ENCODE measurements at places on chromosomes 16 and 17. TPM values are rescaled to one million over a fixed set of nuclear protein-coding genes. Genes with fewer than 3 reads are reported as not detected.

Gene OR3A2
- polyA plus RNA-seq: not detected

DNA sequence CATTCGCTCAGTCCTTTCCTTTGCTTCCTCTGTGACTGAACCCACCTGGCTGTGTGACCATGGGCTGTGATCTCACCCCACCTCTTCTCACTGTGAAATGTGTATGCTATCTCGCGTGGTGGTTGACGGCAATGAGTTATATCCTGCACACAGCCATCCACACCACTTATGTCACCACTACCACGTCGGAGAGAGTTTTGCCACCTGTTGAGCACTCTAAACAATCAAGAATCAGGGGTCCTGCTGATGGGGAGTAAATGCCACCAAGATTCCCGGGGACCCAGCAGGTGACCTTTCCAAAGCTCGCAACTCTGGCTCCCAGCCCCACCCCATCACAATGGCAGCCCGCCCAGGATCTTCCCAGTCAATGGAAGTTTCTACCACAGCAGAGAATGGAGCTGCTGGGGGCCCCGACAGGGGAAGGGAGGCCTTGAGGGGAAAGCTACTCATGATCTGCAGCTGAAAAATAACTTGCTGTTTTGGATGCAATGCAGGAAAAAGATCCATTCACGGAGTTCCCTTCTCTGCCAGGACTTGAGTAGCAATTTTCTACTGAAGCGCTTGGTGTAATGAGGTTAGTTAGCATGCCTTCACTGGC lies 26.2 kb upstream of the RCVRN start:
- no peak for DNase-seq

Gene TP53TG3F
- polyA plus RNA-seq: not detected

Gene TNS4
- polyA plus RNA-seq: 0.21 TPM

Gene SNAI3
- 13.3 TPM for polyA plus RNA-seq

GRCh38 chr16:74723256-74723655 lies 22.6 kb upstream of the MLKL start:
- no peak for DNase-seq

- peak; percentile 66 for DNase-seq
Observed at GRCh38 chr17:63826468-63827001, 696 bp upstream of the PSMC5 start.

GRCh38 chr16:66536525-66536924 lies 13.4 kb downstream of the TK2 start:
- DNase-seq: no peak

DNA sequence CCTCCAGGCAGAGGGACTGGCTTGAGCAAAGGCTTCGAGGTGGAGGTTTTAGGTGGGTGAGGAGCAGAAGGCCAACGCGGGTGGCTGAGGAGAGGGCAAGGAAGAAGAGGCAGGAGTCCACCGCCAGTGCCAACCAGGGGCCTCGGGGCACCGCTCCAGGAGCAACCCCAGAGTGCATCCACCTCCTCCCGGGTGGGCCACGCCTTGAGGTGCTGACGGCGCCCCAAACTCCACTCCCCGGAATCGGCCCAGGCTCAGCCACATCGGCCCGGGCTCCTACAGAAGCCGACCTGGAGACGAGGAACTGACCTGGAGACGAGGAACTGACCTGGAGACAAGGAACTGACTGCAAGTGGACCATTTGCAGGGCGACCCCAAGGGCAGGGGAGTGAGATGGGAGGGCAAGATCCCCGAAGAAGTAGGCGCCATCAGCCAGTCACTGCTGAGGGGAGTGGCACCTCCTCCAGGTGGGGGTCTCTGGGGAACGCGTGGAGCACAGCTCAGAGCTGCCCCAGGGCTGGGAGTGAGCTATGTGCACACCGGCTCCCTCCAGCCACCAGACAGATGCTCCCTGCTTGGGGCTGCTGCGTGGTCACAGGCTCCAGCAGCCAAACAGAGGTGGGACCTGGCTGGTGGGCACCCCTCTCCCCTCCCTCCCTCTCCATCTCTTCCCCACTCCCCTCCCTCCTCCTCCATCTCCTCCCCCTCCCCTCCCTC lies 29.2 kb upstream of the CBFA2T3 start:
- no peak for DNase-seq

Gene CES3
- 2.2 TPM for polyA plus RNA-seq

Data from H1 (cell line).